ENCODE measurements at places on chromosomes 6 and 20. TPM values are rescaled to one million over a fixed set of nuclear protein-coding genes. Genes with fewer than 3 reads are reported as not detected.

DNA sequence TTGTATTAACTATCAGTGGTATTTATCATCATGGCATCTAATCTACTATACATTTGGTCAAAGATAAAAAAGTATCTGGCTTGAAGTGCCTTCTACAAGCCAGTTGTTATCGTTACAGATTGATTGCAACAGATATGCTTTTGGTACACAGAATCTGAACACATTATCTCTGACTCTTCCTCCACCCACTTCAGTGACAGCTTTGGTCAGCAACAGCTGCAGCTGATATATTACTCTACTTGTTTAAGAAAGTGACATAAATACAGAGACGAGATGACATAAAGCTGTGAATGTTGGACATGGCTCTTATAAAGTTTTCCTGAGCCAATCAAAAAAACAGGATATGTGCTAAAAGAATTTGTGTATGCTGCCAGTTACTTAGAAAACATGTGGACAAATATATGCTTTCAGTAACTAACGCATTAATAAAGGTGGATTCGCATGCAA lies 77.6 kb downstream of the HIVEP2 start:
- no peak for DNase-seq

DNA sequence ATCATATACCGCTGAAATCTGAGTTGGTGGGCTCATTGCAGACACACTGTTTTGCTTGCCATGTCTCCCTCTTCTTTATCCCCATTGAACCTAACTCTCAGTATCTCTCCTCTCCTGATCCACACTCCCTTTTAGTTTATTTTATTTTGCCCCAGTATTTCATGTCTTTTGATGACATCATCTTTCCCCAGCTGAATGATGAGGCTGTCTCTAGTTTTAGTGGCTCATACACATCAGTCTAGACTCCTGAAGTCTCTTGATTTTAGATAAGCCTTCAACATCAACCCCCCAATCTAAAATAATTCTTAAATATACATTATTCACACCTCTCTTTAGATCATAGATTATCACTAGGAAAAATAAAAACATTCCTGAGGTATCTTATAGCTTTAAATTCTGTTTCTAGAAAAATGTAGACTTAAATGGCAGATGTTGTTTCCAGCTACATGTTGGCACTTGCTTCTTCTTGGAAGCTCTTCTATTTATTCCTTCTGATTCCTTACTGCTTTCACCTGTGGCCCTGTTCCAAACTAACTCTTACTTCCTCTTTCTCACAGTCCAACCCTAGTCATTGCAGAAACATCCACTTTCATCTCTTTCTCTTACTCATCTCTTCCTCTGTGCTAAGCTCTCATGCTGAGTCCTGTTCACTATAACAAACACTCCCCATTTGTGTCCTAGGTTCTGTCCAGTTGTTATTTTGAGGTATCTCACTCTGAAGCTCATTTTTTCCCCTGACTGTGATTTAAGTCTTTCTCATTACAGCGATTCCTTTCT lies 191.9 kb upstream of the SLC35B3 start:
- DNase-seq: peak; percentile 86

GRCh38 chr20:50546729-50547314 lies 36.6 kb downstream of the PTPN1 start:
- DNase-seq: no peak

DNA sequence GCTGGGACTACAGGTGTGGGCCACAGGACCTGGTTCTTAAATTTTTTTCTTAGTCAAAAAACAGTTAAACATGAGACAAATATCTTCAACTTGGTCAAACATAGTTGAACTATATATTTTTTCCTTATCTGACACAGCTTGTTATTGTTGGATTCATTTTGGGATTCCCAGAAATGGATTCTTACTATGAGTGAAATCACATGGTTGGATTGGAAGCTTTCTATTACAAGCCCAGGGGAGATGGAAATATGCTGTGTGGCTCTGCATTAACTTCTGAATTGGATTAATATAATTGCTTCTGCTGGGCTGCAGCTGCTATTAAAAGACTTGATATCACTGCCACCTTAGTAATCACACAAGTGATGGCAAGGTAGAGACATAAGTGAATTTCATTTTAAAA lies 126.4 kb upstream of the DUSP22 start:
- no peak for DNase-seq

TFAP2C gene
- 7.7 TPM for total RNA-seq

VPS52 gene
- 33.4 TPM for total RNA-seq

SSR1 gene
- total RNA-seq: 200 TPM

Data from Daoy (cell line).